Muscle of back (tissue), 13 donors: ENCODE measurements at places on chromosomes 16 and 17. TPM values are rescaled to one million over a fixed set of nuclear protein-coding genes. Genes with fewer than 3 reads are reported as not detected.

Gene WFIKKN1
- 0.22 TPM for polyA plus RNA-seq

Gene SPATA22
- 0.51 TPM for polyA plus RNA-seq

Gene ZNF205
- polyA plus RNA-seq, result 12.5 TPM

Gene TBX6
- 0.32 TPM for polyA plus RNA-seq

Gene AGRP
- 0.22 TPM for polyA plus RNA-seq

Gene SULT1A4
- polyA plus RNA-seq, result 6.1 TPM

Gene SLC6A4
- polyA plus RNA-seq, result 0.11 TPM

Gene CUEDC1
- 48.6 TPM for polyA plus RNA-seq

Gene OTOP2
- polyA plus RNA-seq, result not detected

Gene KRT12
- polyA plus RNA-seq, result not detected

Gene CA7
- not detected for polyA plus RNA-seq

Gene SLC38A8
- not detected for polyA plus RNA-seq

Gene FOXL1
- 0.63 TPM for polyA plus RNA-seq

Gene KRTAP4-4
- polyA plus RNA-seq, result not detected

GRCh38 chr17:7132511-7133094 lies 18.0 kb upstream of the ASGR2 start:
- DNase-seq, result no peak

- no peak for DNase-seq
These were observed 172.5 kb downstream of the ZFHX3 start for GRCh38 chr16:72875291-72876031.

DNA sequence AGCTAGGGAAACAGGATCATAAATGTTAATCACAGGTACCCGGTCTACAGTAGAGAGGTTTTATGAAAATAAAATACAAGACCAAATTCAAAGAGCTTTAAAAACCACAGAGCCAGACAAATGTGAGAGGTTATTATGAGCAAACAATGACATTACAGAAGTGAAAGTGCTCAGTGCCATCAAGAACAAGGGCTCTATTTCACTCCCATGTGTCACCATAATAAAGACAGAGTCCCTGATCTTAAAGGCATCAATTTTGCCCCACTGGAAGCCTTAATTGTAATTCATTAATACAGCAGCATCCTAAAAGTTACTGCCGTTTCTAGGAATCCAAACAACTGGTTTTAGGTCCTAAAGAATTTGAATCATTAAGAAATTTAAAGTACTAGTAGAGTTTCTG lies 43.7 kb upstream of the CDRT4 start:
- no peak for DNase-seq

- DNase-seq, result peak; percentile 48
These were observed 90.9 kb upstream of the BCAR1 start for GRCh38 chr16:75342308-75342811.

- DNase-seq, result no peak
These were observed 21.7 kb downstream of the LRRC75A start for GRCh38 chr17:16470265-16470664.

GRCh38 chr17:7706631-7707354 lies 1.8 kb downstream of the EFNB3 start:
- no peak for DNase-seq

DNA sequence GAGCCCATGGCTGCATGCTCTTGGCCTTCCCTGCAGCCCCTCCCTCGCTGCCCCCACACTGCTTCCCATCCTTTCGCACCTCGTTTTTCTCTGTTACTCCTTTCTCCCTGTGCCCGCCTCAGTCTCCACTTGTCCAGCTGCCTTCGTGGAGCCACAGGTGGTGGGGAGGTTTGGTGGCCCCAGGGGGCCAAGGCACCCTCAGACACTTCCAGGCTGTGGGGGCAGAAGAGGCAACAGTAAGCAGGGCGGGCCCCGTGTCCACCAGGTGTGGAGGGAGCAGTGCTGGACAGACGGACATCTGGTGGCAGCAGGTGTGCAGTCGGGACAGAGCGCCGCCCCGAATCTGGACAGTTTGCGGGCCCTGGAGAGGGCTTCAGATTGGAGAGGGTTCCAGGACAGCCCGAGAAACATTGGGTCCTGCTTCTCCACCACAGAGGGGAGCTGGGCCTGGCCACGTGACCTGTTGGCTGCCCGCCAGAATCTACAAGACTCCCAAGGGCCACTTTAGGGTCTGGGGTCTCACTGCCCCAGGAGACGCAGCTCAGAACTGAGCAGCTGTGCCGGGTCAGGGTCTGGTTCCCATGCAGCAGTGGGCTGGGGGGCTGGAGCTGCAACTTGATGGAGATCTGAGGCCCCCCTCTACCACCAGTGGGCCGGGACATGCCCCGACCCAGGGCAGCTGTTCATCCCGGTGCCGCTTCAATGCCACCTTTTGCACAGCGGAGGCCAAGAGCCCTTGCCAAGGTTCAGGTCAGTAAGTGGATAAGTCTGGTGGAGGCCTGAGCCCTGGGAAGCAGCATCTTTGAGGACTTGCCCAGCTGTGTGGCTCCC lies 22.8 kb downstream of the BAHCC1 start:
- DNase-seq, result no peak

- no peak for DNase-seq
These were observed 15.3 kb downstream of the NLK start for GRCh38 chr17:28057731-28058246.

DNA sequence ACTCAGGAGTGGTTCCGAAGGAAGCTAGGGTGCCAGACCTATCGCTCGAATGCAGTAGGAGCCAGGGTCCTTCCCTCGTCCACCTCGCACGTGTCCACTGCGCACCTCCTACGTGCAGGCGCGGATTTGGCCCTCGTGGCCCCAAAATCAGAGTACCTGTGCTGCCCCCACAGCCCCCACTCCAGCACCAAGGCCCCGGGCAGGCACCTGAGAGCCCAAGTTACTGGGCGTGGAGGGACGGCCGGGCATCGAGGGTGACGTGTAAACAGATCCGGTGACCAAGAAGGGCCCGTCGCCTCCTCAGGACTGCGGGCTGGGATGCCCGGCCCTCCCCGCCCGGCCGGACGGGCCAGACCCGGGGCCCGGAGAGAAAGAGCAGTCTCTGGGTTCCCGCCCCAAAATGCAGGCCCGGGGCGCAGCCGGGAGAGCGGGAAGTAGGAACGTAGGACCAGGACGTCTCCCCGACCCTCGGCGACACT lies 492 bp downstream of the SLC25A39 start:
- DNase-seq, result no peak

- DNase-seq, result no peak
These were observed 72.0 kb downstream of the PITPNC1 start for GRCh38 chr17:67449065-67449464.

DNA sequence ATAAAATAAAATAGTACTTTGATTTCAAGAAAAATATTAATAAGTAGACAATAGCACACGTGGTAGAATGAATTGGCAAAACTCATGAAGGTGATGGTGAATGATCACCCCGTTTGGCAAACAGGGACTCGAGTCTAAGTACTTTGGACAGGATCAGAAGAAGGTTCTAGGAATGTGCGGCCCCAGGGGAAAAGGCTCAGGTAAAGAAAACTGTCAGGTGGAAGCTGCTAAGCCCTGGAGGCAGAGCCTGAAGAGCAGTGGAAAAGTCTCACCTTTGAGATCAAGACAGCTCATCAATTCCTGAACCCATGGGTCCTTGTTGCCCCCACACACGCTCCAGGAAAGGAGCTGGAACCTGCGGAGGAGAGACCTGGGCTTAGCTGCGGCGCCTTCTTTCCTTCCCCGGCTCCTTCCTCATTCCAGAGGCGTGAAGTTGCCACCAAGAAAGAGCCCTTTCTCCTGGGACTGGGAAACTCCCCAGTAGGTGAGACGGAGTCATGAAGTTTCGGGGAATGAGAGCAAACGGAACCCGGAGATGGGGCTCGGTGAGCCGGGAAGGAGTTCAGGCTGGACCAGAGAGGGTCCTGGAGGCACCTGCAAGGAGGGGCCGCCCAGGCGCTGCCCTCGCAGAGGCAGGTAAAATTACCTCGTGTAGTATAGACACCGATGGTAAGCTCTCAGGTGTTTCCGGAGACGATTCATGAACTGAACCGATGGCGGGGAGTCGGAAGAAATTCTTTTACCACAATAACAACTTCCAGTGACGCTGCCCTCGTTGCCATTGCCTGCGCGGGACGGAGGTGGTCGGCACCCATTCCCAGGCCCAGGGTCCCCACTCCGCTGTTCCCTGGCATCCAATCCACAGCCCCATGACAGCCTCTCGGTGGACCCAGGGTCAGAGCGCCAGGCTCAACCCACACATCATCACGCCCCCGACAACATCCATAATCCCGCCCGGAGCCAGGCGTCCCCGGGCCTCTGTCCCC lies 1.2 kb upstream of the ZMYND15 start:
- DNase-seq, result no peak

DNA sequence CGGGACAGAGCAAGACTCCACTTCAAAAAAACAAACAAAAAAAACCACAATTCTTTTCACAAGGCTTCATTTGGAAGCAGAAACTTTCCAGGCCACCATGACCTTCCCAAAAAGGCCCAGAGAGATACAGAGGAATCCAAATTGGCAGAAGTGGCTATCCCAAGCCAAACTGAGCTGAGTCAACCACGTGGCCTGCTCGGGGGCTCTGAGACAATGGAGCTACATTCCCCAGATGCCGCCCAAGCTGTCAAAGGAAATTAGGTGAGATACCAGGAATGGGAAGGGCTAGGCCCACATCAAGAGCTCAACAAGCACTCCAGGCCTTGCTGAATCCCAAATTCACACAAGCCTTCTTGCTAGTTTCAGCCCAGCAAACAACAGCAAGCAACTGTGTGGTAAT lies 5.7 kb upstream of the EXOSC6 start:
- DNase-seq, result no peak

DNA sequence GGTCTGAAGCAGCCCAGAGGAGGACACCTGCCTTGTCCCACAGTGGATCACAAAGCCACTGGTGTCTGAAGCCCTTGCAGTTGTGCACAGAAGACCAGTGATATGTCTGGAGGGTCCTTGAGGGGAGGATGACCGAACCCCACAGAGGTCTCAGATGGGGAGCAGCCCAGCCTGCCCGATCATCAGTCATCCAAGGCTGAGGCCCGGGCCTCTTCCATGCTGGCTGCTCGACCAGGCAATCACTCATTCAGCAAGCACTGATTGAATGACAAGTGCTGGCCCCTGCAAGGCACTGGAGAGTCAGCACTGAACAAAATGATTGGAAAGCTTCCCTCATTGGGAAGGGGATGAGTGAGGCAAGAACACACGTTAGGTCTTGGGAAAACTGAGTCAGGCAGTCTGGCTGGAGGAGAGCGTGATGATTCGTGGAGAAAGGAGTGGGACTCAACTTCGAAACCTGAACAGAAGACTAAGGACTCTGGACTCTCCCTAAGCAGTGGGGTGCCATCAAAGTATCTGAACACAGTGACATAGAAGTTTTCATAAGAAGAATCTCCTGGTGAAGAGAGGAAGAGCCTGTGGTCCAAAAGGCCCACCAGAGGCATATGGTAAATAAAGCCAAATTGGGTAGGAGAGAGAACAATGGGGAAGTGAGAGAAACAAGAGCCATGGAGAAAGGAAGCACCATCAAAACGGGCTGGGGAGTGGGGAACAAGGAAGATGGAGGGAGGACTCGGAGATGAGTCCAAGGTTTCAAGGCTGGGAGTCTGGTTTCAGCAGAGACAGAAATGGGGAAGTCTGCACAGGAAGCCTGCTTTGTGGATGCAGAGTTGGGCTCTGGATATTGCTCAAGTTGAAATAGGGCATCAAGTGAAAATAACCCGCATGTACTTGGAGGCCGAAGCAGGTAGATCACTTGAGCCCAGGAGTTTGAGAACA lies 10.2 kb downstream of the PIK3R5 start:
- DNase-seq, result no peak

GRCh38 chr17:12898110-12898509 lies 108.8 kb downstream of the ARHGAP44 start:
- no peak for DNase-seq

GRCh38 chr16:72226136-72226535 lies 54.2 kb upstream of the PMFBP1 start:
- no peak for DNase-seq

GRCh38 chr17:16941072-16942036 lies 30.6 kb downstream of the TNFRSF13B start:
- peak; percentile 85 for DNase-seq

GRCh38 chr16:68345351-68345810 lies 34.6 kb downstream of the PRMT7 start:
- DNase-seq, result no peak

DNA sequence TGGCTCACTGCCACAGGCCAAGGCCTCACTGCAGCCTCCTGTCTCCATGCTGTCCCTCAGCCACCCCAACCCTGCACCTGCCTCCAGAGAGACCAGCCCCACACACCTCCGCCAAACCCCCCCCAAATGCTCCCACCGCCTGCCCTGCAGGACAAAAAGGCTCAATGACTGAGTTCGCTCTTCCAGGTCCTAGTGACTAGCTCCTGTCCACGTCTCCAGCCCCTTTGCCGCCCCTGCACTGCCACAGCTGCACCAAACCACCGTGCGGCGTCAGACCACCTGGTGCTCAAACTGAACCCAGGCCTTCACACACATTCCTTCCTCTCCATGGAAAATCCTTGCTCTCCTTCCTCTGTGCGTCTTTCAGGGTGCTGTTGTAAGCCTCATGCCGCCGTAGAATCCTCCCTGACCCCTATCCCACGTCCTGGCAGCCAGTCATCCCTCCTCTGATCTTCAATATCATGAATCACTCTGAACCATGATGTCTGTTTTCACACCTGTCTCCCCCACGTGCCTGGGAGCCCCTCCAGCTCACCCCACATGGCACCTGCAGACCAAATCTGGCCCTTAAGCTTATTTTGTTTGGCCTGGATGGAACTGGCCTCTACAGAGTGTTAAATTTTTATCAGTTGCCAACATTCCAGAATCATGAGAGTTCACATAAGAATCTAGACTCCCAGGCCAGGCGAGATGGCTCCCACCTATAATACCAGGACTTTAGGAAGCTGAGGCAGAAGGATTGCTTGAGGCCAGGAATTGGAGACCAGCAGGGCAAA lies 4.3 kb upstream of the GSG1L start:
- DNase-seq, result peak; percentile 25

GRCh38 chr17:73582359-73582758 lies 61.9 kb downstream of the SDK2 start:
- DNase-seq, result no peak

DNA sequence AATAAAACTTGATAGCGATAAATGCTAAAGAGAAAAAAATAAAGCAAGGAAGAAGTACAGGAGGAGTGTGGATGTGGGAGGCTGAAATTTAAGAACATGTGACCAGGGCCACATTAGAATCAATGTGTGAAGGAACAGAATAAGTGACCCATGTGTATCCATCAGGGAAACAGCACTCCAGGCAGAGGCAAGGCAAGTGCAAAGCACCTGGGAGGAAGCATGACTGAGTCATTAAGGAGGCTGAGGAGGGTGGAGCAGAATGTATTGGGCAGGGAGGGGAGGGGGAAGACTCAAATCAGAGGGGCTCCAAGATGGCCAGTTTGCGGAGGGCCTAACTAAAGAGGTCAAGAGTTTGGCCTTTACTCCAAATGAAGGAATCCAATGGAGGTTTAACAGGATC lies 8.0 kb downstream of the CDR2 start:
- DNase-seq, result no peak

- peak; percentile 90 for DNase-seq
These were observed at the start of gene SNN for GRCh38 chr16:11667824-11668622. TSS of gene SNN (plus strand) at chr16:11668455. CDS start at chr16:11676060, 7,605 bp downstream.
